NCI-H1417 treated with DMSO at 0.1 percent for 48 hours (cell line): ENCODE measurements at places on chromosomes 11 and 22.
A peak's percentile ranks its signal among the peaks of the same experiment; 100 is the strongest.

GRCh38 chr11:69830086-69830485 is 10.9 kb upstream of the FGF3 start:
- DNase-seq = no peak

DNA sequence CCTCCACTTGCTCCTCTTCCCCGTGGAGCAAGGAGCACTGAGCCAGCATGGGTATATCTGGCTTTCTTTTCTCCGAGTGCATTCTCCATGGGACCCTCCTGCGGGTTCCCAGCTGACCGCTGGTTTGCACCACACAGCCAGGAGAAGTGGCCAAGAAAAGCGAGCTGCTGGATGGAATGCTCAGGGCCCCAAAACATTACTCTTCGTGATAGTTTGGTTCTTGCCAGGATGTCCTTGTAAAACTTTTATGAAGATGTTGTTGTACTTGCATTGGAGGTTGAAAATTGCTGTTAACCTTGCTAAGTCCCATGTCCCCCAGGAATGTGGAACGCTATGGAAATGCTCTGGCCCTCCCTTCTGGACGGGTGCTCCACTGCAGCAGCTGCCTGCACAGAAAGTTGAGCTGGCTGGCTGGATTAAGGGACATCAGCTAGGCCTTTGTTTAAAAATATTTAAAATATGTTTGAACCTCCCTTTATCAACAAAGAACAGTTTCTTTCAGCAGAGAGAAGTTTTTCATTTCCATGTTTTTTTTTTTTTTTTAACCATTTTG is 68.7 kb downstream of the ZNRF3 start:
- no peak for DNase-seq

- no peak for DNase-seq
Observed at GRCh38 chr11:72144807-72145565, 9.5 kb downstream of the FOLR3 start.

- DNase-seq = no peak
Observed at GRCh38 chr11:78898266-78898775, 323.7 kb upstream of the NARS2 start.

DNA sequence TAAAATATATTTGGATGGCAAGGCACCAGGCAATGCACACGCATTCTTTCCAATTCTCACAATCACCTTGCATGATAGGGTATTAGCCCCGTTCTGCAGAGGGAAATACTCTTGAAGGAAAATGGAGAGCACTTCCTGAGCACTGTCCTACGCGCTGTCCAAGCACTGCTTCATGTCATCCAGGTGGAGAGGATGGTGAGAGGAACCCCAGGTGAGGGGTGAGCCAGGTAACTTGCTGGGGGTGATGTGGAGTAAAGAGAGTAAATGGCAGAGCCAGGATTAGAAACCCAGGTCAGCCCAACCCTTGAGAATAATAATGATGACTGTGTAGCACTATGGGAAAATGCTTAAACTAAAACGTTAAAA is 711 bp upstream of the PACSIN2 start:
- DNase-seq = no peak

DNA sequence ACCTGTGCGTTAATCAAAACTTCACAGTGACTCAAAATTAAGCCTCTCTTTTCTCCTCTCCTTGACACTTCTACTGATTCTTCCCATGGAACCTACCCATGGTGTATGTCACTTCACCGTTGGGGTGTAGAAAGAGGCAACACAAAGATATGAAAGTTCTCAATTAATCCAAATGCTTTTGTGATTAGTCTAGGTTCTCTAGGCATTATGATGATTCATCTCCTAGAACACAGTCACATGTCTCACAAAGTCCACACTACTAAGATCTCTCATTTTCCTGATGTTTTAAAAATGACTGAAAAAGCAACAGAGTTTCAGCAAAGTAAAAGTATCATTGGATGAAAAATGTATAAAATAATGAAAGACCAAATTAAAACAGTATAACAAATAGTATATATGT is 13.7 kb upstream of the SCGB2A2 start:
- no peak for DNase-seq

GRCh38 chr22:46145361-46145851 is 4.9 kb upstream of the PPARA start:
- DNase-seq = no peak

- DNase-seq = no peak
Observed at GRCh38 chr11:128814856-128815705, 52.0 kb downstream of the KCNJ1 start.

- no peak for DNase-seq
Observed at GRCh38 chr22:27045103-27045947, 387.9 kb downstream of the MIAT start.

DNA sequence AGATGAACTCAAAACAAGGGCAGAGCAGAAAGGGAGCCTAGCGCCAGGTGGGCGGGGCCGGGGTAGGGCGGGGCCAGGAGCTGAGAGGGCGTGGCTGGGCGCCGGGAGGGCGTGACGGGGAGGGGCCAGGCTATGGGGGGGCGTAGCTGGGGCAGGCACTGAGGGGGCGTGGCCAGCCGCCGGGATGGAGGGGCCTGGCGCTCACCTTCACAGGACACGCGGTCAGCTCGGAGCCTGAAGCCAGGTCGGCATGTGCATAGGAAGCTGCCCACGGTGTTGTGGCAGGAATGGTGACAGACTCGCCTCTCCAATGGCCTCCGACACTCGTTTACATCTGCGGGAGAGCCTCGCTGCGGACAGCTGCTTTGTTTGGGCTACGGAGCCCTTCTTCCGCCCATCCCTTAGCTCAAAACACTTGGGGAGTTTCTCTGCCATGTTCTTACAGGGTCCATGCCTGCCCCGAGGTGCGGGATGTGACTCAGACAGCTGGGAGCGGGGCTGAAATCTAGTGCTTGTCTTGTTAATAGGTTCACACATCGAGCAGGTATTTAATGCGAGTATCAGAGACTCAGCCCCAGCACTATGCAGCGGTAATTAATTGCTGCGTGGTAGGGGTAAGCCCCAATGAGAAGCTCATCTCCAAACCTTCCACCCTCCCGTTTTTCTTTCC is 13.4 kb downstream of the VWCE start:
- DNase-seq = no peak

DNA sequence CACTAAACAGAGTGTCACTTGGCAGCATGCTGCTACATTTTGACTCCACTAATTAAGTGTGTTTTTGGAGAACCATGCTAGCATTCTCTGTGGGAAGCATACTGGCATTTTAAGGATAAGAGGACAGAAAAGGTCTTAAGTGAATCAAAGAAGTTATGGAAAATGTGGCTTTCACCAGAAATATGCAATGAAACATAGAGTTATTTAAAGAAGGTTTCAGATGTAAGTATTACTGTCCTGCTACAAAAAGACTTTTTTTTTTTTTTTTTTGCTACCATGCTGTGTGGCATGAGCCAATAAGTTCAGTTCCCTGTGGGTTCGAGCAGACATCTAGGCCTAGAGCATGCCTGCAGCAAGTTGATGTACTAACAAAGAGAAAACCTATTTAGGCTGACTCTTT is 187.6 kb downstream of the MSANTD4 start:
- no peak for DNase-seq

- DNase-seq = no peak
Observed at GRCh38 chr11:36300650-36301049, 4.6 kb downstream of the PRR5L start.

DNA sequence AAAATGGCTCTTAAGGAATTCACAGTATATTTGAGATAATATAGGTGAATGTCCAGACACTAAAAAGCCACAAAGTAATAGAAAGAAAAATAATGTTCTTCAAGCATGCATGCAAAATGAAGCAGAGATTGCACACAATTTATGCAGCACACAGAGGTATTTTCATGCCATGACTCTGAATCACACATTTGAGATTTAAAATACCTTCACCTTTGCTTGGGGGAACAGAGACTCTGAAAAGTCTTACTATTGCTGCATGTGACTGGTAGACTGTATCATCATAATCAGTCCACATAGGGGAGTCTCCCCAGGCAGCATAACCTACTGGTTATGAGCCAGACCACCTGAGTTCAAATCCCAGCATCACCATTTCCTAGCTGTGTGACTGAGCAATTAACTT is 96.2 kb downstream of the RCN1 start:
- DNase-seq = no peak

- peak; percentile 41 for DNase-seq
Observed at GRCh38 chr11:113992459-113993110, 17.7 kb downstream of the HTR3A start.

DNA sequence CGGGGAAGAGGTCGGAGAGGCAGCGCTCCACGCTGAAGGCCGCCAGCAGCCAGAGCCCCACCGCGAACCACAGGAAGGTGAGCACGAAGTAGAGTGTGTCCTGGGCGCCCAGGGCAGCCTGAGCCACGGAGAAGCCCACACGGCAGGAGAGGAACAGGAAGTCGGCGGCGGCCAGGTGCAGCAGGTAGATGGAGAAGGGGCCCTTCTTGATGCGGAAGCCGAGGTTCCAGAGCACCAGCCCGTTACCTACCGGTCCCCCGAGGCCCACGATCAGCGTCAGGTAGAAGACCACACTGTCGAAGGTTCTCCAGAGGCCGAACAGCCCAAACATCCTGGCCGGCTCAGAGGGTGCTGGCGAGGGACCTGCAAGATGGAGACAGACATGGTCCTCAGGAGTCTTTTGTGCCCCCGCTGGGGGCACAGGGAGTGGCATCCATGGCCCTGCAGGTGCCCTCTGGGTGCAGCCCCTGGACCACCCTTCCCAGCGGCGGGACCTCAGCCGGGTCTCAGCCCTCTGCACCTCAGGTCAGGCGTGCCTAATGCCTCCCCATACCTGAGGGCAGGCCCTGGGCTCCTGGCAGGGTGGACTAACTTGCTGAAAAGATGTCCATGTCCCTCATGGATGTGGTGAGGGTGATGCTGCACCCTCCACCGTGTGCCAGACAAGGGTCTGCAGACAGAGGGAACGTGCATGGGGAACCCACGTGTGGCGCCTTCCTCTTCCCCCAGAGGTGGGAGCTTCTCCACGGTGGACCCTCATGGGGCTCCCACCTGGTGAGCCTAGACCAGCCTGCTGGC is at the start of gene MRGPRG:
TSS of gene MRGPRG (minus strand) at position 331 of the 798 bp plus-strand sequence. CDS start at position 331, 0 bp downstream.
- no peak for DNase-seq

GRCh38 chr11:8339592-8340022 is 75.9 kb upstream of the LMO1 start:
- no peak for DNase-seq

- no peak for DNase-seq
Observed at GRCh38 chr11:109970516-109971183, 122.5 kb upstream of the ZC3H12C start.
